Ureter (tissue), 1 donor: ENCODE measurements at places on chromosomes 7 and 10. TPM values are rescaled to one million over a fixed set of nuclear protein-coding genes. Genes with fewer than 3 reads are reported as not detected.

GRCh38 chr10:111098679-111099437 is 22.0 kb downstream of the ADRA2A start:
- no peak for DNase-seq

DNA sequence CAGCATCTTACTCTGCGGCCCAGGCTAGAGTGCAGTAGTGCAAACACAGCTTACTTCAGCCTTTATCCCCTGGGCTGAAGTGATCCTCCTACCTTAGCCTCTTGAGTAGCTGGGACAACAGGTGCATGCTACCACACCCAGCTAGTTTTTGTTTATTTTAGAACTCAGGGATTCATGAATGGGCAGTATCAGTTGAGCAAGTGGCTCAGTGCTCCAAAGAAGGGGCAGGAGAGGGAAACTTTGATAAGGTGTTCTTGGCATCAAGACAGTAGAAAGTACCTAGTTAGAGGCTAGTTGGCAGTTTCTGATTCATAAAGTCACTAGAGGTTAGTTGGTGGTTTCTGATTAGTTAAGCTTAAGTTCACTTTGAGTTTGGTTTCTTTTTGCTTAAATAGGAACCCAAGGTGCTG is 18.4 kb downstream of the TRIM24 start:
- no peak for DNase-seq

DNA sequence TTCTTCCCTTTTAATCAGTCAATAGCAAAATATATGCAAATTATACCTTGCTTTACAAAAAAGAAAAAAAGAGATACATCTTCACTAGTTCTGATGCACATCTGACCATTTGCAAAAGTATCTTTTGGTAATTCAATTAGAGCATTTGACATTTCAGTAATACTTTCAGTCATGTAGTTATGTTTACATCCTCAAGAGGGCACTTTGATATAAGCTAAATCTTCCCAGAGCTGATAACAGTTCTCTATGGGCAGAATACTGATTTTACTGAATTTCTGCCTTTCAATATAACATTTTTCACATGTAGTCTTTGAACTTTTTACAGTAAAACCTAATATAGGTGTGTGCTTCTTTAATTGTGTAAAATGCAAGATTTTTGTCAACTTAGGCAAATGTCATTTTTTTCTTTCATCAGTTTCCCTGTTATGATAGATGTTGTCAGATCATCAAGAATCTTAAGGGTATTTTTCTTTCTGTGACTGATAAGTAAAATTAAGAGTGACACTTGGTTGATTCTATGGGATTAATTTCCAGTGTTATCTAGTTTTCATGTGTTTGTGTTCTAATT is 703.5 kb upstream of the SEMA3D start:
- no peak for DNase-seq

DNA sequence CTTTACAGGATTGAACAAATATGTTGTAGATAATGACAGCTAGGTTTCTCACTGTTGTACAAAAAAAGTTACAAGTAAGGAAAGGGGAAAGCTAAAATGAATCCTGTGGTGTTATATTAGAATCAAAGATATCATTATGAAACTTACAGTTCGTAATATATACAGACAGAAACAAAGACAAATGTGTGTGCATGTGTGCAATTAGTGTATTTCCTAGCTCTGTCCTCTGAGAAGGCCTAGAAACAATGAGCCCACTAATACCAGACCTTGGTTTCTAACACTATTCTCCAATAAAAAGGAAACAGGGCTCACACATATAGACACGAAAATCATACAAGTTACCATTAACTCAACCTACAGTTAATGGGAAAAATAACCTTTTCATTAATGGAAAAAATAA is 8.0 kb downstream of the KDM7A start:
- DNase-seq, result no peak

The MYL10 gene
- not detected for total RNA-seq

DNA sequence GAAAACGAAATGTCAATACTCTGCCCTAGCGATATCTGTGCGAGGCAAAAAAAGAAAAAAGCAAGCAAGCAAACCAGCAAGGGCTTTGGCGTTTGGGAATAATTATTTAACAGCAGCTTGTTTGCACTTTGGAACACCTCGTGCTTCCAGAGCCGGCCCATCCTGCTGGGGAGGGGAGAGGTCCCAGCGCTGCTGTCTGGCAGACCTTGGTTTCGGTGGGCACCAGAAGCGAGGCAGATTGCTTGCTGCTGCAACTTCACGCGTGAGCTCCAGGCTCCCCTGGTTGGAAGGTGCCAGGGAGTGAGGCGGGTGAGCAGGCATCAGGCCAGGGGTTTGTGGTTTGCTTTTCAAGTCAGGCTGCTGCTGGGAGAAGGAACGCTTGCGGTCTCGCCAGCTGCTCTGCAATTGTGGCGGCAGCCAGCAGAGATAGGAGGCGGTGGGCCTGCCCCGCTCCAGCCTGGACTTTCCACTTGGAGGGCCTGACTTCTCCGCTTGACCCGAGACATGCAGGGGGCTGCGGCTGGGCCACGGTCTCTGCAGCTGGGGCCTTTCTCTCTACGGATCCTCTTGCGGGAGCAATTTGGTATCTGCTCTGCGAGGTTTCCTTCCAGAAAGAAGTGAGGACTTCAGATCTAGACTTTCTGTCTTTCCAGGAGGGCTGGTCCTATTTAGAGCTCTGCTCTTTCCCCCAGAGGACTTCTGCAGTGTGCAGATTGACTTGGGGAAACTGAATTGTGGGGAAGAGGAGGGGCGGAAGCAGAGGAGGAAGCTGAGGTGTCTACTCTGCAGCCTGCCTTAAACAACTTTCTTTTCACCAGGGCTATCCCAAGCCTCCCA is 131.4 kb downstream of the PRPF18 start:
- peak; percentile 85 for DNase-seq

DNA sequence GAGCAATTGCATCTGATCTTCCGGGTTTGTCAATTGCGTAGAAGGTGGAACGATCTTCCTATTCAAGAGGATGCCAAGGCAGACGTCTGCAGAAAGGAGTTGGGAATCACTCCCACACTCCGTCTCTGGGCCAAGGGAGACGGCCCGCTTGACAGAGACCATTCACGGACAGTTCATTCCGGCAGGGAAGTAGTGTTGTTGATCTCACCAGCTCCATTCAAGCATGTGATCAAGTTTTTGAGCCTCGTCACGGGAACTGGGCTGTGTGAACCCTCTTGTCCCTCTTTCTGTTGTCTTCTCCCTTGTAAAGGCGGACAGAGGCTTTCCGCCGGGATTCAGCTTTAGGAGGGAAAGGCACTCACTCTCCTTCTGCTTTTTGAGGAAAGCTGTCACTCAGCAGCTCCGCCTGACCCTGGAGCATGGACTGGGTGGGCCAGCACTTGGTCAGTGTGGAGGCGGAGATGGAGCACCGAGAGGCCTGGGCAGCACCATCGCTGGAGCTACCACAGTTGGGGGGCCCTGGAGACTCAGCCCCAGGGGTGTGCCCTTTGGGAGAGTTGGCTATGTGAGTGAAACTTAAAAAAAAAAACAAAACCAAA is 44.9 kb downstream of the SPDYE5 start:
- DNase-seq, result no peak
